Suprapubic skin (tissue), 4 donors: ENCODE measurements at places on chromosomes 6 and 20. TPM values are rescaled to one million over a fixed set of nuclear protein-coding genes. Genes with fewer than 3 reads are reported as not detected.
A peak's percentile ranks its signal among the peaks of the same experiment; 100 is the strongest.

- DNase-seq = no peak
- no peak overlapping the region for H3K27ac ChIP-seq
- no peaks in the 10 kb centered on the region for H3K27me3 ChIP-seq
- H3K4me1 ChIP-seq = no peaks in the 10 kb centered on the region
- no peaks in the 10 kb centered on the region for H3K36me3 ChIP-seq
- no peak overlapping the region for H3K4me3 ChIP-seq
Measured at GRCh38 chr20:6480328-6481200, 286.9 kb upstream of the BMP2 start.

- no peak for DNase-seq
- no peak overlapping the region for H3K4me3 ChIP-seq
- no peaks in the 10 kb centered on the region for H3K36me3 ChIP-seq
- H3K4me1 ChIP-seq = peaks cover 5% of the 10 kb centered on the region
- H3K27me3 ChIP-seq = no peaks in the 10 kb centered on the region
Measured at GRCh38 chr6:147973806-147974205, 368.8 kb upstream of the SASH1 start.

DNA sequence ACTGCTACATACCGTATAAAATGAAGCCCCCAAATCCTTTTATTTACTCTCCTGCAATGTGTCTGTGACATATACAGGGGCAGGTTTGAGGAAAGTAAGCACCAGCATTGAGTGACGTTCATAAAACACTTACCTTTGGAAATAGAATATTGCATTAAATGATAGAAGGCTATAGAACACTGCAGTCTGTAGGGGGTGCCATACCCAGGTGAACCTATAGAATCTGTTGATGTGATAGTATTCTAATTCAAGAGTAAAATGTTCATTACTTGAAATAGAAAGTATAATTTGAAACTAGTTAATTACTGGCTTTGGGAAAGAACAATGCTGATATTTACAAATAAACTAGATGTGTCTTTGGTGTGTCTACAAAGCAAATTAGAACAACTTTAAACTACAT, 47.0 kb upstream of the PRL start:
- no peak overlapping the region for H3K4me3 ChIP-seq
- no peaks in the 10 kb centered on the region for H3K36me3 ChIP-seq
- DNase-seq = no peak
- no peaks in the 10 kb centered on the region for H3K4me1 ChIP-seq
- no peaks in the 10 kb centered on the region for H3K27me3 ChIP-seq
- H3K27ac ChIP-seq = no peak overlapping the region

Gene RUNX2
- 2.6 TPM for total RNA-seq

DNA sequence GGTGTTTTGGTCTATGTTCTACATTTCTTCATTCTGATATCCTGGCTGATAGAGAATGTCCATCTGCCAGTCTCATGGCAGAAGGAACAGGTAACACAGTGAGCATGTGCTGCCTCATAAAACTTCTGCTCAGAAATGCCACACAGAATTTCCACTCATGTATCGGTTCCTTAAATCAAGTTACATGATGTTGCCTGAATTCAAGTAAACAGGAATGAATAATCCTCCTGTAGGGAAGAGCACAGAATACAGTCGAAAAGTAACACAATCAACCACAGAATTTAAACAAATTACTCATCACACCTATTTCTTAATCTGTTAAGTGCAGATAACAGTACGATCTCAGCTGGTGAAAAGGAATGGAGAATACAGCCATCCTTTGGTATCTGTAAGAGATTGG, 74.7 kb downstream of the FAM217A start:
- H3K27me3 ChIP-seq = no peaks in the 10 kb centered on the region
- no peak overlapping the region for H3K27ac ChIP-seq
- H3K4me3 ChIP-seq = no peak overlapping the region

DNA sequence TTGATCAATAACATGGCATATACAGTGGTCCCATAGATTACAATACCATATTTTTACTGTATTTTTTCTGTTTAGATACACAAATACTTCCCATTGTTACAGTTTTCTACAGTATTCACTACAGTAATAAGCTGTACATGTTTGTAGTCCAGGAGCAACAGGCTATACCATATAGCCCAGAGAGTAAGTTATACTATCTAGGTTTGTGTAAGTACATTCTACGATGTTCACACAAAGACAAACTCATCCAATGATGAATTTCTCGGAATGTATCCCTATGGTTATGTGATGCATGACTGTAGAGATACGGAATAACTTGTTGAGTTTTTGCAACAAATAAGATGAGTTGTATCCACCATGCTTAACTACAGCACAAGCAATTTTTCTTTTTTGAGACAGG, 3.6 kb upstream of the MYO6 start:
- H3K36me3 ChIP-seq = no peaks in the 10 kb centered on the region
- H3K4me3 ChIP-seq = no peak overlapping the region
- H3K27me3 ChIP-seq = no peaks in the 10 kb centered on the region
- H3K4me1 ChIP-seq = peaks cover 18% of the 10 kb centered on the region
- no peak for DNase-seq
- no peak overlapping the region for H3K27ac ChIP-seq

DNA sequence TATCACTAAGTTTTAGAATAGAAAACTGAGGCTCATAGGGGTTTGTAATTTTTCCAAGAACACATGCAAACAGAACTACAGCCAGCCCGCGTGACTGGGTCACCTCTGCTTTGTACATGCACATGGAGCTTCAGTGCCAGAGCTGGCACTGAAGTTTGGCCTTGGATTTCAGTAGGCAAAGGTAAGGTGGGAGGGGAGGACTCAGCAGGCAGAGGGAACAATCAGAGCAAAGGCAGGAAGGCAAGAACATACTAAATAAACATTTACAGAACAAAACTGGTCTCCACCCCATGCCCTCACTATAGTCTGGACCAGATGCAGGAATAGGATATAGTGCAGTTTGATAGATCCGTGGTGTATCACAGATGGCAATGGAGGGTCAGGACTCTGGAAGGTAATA, 13.6 kb upstream of the ABRACL start:
- H3K4me3 ChIP-seq = no peak overlapping the region
- H3K27ac ChIP-seq = no peak overlapping the region
- H3K36me3 ChIP-seq = no peaks in the 10 kb centered on the region
- H3K4me1 ChIP-seq = no peaks in the 10 kb centered on the region
- DNase-seq = no peak

Gene CLVS2
- total RNA-seq = 0.15 TPM

Gene GSTA1
- total RNA-seq = not detected

Gene CCDC167
- 22.1 TPM for total RNA-seq

Gene ROMO1
- 200 TPM for total RNA-seq

Gene SGK2
- 18.2 TPM for total RNA-seq

DNA sequence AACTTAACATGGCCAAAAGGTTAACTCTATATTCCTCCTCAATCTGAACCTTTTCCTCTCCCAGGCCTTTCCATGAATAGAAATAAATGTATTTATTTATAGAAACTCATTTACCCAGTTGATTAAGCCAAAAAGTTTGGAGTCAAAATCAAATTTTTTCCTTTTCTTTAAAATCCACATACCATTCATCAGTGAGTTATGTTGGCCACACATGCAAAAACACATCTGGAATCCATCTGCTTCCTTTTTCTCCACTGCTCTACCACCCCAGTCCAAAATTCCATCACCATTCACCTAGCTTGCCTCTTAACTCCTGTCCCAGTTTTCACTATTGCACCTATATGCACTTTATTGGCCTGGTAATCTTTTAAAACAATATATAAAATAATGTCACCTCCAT, 62.4 kb upstream of the TMEM200A start:
- H3K27ac ChIP-seq = no peak overlapping the region
- DNase-seq = no peak
- no peaks in the 10 kb centered on the region for H3K27me3 ChIP-seq
- H3K4me1 ChIP-seq = no peaks in the 10 kb centered on the region
- no peaks in the 10 kb centered on the region for H3K36me3 ChIP-seq

Gene PROCR
- total RNA-seq = 21.8 TPM

Gene MCCD1
- not detected for total RNA-seq

Gene PERP
- total RNA-seq = 1,965 TPM

Gene ZBTB46
- 3.4 TPM for total RNA-seq

- H3K4me3 ChIP-seq = no peak overlapping the region
- no peak for DNase-seq
- H3K27me3 ChIP-seq = no peaks in the 10 kb centered on the region
Measured at GRCh38 chr6:99712519-99712918, 105.9 kb downstream of the PRDM13 start.

GRCh38 chr6:26502626-26503025, 2.5 kb downstream of the BTN1A1 start:
- no peak overlapping the region for H3K27ac ChIP-seq
- H3K27me3 ChIP-seq = peaks cover 30% of the 10 kb centered on the region
- no peak for DNase-seq

Gene GSTA2
- total RNA-seq = not detected

Gene PSORS1C1
- total RNA-seq = 15.8 TPM

- H3K4me1 ChIP-seq = no peaks in the 10 kb centered on the region
- DNase-seq = no peak
- no peak overlapping the region for H3K27ac ChIP-seq
- no peaks in the 10 kb centered on the region for H3K36me3 ChIP-seq
- no peaks in the 10 kb centered on the region for H3K27me3 ChIP-seq
- H3K4me3 ChIP-seq = no peak overlapping the region
Measured at GRCh38 chr6:142482249-142482648, 180.4 kb downstream of the ADGRG6 start.

GRCh38 chr6:37495244-37495934, 4.3 kb downstream of the CCDC167 start:
- no peak for DNase-seq
- no peak overlapping the region for H3K4me3 ChIP-seq
- H3K27ac ChIP-seq = no peak overlapping the region
- H3K27me3 ChIP-seq = no peaks in the 10 kb centered on the region
- H3K36me3 ChIP-seq = no peaks in the 10 kb centered on the region
- H3K4me1 ChIP-seq = peaks cover 30% of the 10 kb centered on the region

- peak overlapping the region; percentile 14 for H3K4me3 ChIP-seq
- H3K36me3 ChIP-seq = no peaks in the 10 kb centered on the region
- peak; percentile 77 for DNase-seq
- peak overlapping the region; percentile 56 for H3K27ac ChIP-seq
Measured at GRCh38 chr6:170152124-170152926, 138.6 kb downstream of the DLL1 start.

DNA sequence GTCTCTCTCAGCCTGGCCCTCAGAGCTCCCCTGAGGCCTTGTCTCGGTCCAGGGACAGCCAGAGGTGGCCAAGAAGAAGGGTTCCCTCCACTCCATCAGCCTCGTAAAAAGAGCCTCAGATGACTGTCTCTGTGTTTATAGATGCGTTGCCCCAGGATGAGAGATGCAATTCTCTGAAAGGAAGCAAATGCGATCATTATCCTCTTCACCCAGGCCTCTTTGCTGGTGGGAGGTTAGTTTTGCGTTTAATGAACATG, 90.4 kb downstream of the YTHDF1 start:
- no peak overlapping the region for H3K4me3 ChIP-seq
- H3K4me1 ChIP-seq = no peaks in the 10 kb centered on the region
- peaks cover 68% of the 10 kb centered on the region for H3K27me3 ChIP-seq
- DNase-seq = no peak
- no peaks in the 10 kb centered on the region for H3K36me3 ChIP-seq

DNA sequence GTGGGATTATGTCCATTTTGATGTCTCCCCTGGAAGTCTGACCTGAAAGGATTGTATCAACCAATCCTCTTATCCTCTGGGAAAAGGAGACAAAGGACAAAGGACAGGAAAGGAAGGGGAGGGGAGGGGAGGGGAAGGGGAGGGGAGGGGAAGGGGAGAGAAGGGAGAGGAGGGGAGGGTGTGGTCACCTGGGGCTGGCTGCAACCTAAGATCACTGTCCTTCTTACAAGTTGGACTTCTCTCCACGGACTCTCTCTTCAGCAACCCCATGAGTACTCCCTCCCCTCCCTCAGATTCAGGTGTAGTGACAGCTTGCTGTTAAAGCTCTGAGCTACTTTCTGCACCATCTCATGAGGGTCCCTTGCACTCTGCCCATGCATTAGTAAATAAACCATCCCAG, 58.9 kb upstream of the KLHL31 start:
- no peak overlapping the region for H3K4me3 ChIP-seq
- DNase-seq = no peak
- H3K27ac ChIP-seq = no peak overlapping the region
- H3K36me3 ChIP-seq = no peaks in the 10 kb centered on the region

Gene WFDC9
- not detected for total RNA-seq

DNA sequence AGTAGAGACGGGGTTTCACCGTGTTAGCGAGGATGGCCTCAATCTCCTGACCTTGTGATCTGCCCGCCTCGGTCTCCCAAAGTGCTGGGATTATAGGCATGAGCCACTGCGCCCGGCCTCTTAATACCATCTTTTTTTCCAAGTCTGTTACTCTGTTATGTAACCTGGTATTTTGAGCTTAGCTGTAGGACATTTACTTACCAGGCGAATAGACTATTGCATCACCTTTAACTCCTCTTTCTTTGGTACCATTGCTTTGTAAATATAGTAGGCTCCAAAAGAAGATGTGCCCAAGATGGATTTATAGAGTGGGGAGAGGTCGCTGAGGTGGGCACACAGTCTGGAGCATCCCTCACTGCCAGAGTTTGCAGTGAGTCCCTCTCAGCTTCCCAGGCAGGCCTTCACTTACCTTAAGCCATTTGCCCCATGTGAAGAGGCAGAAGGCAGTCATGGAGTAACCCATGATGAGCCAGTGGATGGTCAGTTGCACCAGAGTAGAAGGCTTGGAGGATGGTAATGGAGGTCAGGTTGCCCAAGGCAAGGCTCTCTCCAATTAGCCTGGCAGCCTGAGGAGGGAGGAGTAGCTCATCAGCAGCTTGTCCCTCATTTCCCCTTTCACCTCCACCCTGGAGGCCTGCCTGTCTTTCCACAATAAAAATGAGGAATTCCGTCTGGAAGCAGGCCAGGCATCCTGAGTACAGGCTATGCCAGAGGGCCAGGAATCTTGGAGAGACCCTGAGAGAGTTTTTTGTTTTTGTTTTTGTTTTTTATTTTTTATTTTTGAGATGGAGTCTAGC, 9.7 kb downstream of the TIAM2 start:
- H3K27me3 ChIP-seq = no peaks in the 10 kb centered on the region
- H3K36me3 ChIP-seq = no peaks in the 10 kb centered on the region
- no peak overlapping the region for H3K27ac ChIP-seq

Gene GPANK1
- total RNA-seq = 22.6 TPM

Gene KCNK16
- not detected for total RNA-seq

Gene PM20D2
- total RNA-seq = 17.3 TPM

DNA sequence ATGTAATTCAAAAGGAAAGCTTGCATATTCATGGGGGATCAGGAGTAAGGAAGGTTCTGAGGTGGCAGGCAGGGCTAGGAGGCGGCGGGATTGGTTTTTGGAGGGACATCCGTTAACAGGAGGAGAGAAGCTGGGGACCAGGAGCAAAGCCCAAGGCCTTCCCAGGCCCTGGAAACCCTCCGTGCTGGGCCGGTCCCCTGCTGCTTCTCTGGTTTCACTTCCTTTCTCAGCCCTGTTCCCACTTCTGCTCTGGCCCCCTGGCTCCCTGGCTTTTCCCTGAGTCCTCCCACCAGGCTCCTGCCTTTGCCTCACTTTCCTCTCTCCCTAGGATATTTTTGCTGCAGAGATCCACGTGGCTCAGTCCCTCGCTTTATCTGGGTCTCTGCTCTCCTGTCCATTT, 26.4 kb upstream of the SALL4 start:
- no peaks in the 10 kb centered on the region for H3K4me1 ChIP-seq
- DNase-seq = no peak
- no peaks in the 10 kb centered on the region for H3K36me3 ChIP-seq
- no peaks in the 10 kb centered on the region for H3K27me3 ChIP-seq
